Renal pelvis (tissue), 12 donors: ENCODE measurements at places on chromosomes 7 and 10.

- no peak for DNase-seq
These were observed 63.8 kb downstream of the MKI67 start for GRCh38 chr10:128062331-128062880.

- no peak for DNase-seq
These were observed 27.2 kb upstream of the PDCD4 start for GRCh38 chr10:110844617-110844881.

GRCh38 chr7:132575419-132575981, 770 bp downstream of the PLXNA4 start:
- no peak for DNase-seq

DNA sequence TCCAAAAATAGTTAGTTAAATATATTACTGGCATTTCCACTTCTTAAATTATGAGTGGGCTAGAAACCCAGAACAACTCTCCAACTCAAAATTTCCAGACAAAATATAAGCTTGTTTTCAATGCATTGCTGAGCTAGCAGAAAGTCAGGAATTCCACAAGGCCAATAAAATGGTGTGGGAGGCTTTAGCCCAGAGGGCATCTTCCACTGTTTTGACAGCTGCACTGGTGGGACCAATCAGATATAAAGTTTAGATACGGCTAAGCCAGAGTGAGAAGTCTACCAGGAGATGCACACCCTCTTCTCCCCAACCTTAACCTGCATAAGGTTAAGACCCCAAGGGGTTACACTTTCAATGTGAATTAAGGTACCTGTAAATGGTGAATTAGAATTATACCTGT, 76.6 kb downstream of the AMPH start:
- no peak for DNase-seq

- DNase-seq: peak; percentile 10
These were observed 136.5 kb upstream of the NAMPT start for GRCh38 chr7:106421181-106421762.

GRCh38 chr10:60769406-60769805, 8.9 kb upstream of the CDK1 start:
- DNase-seq: no peak

DNA sequence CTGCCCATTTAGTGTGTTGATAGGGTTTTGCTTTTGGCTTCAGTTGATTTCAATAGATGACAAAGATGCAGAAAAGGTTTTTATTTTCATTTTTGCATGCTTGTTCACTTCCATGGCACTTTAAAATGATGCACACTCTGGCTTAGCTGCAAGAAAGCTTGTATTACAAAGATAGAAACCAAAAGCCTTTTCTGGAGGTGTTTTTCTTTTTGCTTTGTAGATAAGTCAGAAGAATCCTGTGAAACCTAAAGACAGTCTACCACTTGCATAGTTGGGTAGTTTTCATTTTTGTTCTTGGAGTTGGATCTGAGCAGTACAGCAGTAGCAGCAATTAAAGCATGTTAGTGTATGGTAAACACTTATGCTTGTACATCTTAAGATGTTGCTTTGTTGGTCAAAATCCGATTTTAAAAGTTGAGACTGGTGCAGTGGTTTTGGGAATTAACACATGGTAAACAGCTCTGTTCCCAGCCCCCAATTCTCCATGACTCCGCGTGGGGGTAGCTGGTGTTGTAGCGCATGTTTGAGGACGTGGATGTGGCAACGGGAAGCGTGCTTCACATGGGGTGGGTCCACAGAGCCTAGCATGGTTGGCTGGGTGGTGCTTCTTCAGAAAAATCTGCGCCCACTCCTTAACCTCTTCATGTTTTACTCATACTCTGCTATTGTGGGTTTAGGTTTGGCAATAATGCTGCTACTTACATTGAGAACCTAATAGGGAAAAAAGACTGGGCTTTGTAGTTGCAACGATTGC, 19.8 kb downstream of the CCNY start:
- no peak for DNase-seq

DNA sequence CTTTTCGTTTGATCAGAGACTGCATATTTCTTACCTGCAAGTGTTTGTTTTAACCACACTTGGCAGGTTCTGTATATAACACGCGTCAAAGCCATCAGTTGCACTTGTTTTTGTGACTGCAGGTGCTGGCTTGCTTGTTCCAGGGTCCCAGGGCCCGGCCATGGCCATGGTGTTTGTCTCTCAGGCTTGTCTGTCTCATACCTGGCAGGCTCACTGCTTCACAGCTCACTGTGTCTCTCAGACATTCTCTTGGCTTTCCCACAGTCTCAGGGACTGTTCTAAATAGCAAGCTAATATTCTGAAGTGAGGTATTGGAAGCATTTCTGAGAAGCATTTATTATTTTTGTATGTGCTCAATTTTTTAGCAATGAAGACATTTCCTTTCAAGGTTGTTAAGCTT, 46.9 kb downstream of the GPR141 start:
- no peak for DNase-seq

GRCh38 chr7:20267482-20267881, 50.3 kb upstream of the MACC1 start:
- DNase-seq: no peak

DNA sequence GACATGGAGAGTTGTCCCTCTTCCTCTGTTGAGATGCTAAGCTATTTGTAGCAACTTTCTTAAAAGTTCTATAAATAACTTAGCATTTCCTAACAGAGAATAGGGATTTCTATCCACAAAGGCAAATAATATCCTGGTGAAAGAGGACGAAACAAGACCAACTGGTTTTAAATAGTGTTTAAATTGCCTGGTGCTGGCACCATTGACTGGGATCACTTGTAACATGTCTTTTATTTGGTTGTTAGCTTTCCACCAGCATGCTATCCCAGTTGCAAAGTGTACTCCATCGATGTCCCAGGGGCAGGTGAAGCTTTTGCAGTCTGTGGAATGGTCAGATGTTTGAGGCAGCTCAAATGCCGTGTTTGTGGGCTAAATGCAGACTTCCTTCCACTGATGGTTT, 3.7 kb downstream of the SUFU start:
- no peak for DNase-seq

DNA sequence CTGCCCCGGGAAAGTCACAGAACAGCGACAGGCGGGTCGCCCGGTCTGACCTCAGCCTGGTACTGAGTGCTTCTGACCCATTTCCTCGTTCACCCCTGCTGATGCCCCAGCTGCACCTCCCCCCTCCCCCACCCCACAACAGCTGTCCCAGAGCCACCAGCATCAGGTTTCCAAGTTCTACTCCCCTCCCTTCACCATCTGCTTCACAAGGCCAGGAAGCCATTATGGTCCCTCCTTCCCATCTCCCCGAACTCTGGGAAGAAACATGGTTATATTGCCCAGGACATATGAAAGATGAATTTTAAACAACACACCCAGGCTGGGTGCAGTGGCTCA, 301.9 kb upstream of the GALNT17 start:
- DNase-seq: no peak

DNA sequence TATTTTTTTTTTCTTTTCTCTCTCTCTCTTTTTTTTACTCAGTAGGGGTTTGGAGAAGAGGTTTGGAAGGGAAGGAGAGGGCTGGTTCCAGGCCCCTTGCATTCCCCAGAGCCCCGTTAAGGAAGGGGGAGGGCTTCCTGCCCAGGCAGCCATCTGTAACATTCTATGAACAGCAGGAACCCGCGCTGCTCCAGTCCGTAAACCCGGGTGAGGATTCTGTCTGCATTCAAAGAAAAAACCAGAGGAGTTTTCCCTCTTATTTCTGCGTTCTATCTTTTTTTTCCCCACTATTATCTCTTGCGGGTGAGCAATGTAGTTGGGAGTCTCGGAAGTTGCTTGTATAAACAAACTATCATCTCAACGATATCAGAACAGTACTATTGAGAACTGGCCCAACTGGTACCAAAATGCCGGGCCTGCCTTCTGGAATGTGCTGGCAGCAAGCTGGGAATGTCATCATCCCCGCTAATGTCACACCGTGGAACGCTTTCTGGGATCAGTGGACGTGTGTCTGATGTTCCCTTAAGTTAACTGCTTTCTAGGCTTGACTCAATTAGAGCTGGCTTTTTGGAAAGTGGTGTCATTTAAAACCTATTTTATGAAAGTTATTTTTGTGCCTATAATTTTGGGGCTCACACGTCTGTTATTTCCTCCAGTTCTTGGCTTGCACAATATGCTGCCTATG, 153.1 kb upstream of the MEOX2 start:
- DNase-seq: peak; percentile 58

GRCh38 chr7:142451817-142452216, 194.0 kb upstream of the PRSS58 start:
- no peak for DNase-seq

DNA sequence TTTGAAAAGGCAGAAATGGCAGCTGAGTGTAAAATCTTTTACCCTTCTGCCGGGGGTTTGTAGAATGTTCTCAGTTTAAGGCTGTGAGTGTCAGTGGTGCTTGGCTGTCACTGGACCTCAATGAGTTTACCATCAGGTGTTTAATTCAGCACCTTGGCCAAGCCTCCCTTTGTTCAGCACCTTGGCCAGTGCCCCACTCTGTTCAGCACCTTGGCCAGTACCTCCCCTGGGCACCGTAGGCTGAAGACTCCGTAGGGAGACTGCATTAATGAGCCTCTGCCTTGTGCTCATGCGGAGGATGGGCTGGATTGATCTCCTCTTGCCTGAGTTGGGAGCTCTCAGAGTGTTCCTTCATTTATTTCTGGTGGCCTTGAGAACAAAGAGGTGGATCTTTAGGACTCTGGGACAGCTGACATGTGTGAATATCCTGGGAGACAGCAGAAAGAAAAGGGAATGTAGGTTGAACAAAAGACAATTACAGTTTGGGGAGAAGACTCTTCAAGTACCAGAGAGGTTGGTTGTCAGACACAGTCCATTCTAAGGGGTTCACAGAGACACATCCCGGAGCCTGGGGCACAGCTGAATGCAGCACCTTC, 1.6 kb downstream of the FAM24A start:
- DNase-seq: peak; percentile 70

DNA sequence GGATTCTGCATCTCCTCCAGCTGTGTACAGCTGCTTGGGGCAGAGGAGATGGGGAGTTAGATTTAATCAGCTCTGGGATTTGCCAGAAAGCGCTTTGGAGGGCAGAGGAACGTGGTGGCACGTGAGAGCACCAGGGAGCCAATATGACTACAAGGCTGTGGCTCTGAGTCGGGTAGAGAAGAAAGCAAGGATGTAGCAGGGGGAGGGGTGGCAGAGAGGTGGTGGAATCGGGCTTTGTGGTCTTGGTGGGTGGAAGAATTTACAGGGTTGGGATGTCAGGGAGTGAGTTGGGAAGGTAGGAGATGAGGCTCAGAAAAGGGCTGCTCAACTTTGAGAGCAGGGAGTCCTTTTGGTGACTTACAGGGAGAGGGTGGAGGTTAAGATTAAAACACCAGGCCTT, 113.6 kb downstream of the CCNY start:
- DNase-seq: no peak

DNA sequence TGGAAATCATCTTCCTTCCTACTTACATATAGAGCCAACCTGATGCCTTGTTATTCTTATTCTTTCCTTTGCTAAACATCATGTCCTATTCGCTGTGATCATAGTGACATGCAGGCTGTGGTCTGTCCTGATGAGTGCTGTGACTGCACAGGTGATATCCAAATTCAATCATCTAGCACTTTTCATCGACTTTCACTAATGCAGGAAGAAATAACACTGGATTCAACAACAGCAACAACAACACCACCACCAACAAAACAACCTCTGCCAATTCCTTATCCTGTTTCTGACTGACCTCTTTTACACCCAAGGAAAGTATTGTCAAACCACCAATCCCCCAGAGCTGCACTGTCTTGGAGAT, 203.2 kb upstream of the PHYHIPL start:
- no peak for DNase-seq

DNA sequence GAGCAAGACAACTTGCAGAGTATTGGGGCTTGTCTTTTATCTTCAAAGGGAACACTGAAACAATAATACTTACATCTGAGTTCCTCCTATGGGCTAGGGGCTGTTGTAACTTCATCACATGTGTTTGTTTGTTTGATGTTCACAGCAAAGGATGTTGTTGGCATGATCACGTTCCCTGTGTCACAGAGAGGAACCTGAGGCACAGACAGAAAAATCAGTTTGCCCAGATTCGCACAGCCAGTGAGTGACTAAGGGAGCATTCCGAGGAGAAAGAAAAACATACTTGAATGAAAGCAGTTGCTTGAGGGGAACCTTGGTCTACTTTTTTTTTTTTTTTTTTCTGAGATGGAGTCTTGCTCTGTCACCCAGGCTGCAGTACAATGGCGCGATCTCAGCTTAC, 87.2 kb upstream of the PFKP start:
- DNase-seq: no peak

DNA sequence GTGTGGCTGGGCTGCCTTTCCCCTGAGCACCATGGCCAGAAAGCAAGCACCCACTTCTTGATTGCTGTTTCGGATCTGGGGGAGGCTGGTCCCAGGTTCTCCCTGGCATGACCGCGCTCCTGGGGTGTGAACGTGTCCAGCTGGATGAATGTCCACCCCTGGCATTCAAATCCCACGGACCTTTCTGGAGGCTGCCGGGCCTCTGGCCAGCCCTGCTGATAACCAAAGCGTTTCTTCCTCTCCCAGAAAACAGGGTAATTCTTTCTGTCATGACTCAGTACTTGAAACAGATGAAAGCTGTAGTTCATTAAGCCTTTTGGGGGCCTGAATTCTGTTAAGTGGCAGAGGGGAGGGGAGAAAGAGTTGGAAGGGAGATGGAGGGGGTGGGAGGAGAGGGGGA, 73.1 kb upstream of the SAMD8 start:
- no peak for DNase-seq

DNA sequence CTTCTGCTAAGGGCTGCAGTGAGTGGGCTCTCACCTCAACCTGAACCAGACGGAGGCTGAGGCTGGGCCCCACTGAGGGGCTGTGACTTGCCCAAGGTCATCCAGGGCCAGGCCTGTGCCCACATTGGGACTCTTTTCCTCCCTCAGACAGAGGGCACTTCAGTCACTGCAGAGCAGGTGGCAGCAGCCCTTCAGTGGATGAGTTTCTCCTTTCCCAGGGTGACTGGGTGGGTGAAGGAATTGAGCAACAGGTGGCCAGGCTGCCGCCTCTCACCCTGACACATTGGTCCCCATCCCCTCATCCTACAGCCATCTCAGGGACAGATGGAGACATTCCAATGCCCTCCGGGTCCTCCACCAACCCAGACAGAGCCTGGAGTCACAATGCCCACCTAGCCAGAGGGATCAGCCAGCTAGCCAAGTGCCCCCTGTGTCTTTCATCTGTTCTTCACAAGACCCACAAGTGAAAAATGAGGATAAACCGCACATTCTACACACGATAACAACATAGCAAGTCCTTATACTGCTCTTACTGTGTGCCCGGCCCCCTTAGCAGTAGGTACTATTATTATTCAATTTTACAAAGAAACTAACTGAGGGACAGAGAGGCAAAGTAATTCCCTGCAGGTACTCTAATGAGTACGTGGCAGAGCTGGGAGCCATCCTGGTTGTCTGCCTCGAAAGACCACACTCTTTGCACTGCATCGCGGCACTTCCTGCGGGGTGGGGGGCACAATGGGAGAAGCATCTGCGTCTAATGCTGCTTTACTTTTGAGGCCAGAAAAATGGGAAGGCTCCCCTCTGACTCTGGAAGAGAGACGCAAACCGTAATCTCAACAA, 1.7 kb upstream of the SLC18A3 start:
- no peak for DNase-seq

DNA sequence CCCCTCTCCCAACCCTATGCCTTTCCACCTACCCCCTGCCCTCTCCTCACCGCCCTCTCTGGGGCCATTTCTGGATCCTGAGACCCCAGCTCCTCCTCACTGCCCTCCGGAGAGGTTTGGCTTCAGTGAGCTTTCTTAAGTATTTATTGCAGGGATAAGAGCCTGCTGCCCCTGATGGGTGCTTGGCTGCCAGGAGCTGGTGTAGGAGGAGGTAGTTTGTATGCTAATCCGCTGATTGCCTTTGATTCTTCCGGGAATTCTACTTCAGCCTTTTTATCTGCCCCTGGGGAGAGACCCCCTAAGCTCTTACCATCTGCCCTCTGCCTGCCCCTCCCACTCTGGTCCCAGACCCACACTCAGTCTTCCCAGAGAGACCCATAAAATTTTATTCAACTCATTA, 263.5 kb upstream of the PODXL start:
- DNase-seq: no peak
